T-helper 9 cell (primary cell): ENCODE measurements at places on chromosomes 5 and 9.

DNA sequence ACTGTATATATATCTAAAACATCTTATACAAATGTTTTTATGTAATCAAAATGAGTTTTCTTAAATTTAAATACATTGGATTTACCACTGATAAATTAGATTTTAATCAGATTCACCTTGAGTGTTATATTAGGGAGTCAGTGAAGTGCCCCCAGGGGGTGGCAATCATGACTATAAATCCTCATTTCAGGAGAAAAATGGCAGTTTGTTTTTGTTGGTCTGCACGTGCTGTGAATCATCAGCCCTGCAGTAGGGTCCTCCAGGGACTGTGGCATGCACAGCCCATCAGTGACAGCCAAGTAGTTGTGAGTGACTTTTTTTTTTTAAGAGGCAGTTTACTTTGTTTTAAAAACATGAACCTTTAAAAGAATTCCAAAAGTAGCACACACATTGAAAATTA is 65.2 kb downstream of the ZSWIM6 start:
- no peak for DNase-seq

- no peak for DNase-seq
Observed at GRCh38 chr5:135840959-135841358, 6.5 kb downstream of the SLC25A48 start.

DNA sequence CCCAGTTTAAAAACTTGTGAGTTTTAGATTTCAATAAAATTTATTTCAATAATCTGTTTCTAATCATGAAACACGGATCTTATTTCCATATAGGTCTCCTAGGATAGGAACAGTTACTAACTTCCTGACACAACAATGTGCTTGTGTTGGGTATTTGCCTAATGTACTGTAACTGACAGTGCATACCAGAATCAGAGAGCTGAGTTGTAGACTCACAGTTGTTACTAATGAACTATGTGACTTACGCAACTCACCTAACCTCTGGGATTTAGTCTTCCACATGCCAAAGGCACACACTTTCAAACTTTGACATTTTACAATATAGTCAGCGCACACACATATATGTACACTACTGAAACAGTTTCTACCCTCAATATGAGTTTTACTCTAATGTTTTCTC is 77.7 kb downstream of the HOMER1 start:
- DNase-seq, result no peak

DNA sequence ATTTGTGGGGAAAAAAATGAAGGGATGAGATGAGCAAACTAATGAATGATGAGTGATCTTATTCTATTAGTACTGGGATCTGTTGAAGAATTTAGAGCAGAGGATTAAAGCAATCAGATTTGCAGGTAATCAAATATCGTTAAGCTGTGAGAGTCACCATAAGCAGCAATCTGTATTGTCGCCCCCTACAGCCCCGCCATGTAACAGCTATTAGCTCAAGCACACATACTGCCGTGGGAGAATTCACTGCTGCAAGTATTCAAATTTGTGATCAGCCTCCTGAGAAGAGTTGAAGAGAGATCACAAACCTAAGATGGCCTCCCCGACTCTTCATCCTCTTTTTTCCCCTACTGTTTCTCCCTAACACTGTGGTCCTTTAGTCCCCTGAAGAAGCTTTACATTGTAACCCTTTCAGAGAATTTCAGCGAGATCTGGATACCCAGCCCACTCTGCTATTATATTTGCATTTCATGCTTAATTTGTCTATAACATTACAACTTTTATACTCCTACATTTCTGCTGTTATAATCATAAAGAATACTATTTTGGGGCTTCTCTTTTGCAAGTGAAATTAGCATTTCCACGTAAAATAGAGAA is 28.5 kb upstream of the PHF24 start:
- peak; percentile 2 for DNase-seq

- no peak for DNase-seq
Observed at GRCh38 chr9:20015427-20015931, 226.6 kb upstream of the SLC24A2 start.

DNA sequence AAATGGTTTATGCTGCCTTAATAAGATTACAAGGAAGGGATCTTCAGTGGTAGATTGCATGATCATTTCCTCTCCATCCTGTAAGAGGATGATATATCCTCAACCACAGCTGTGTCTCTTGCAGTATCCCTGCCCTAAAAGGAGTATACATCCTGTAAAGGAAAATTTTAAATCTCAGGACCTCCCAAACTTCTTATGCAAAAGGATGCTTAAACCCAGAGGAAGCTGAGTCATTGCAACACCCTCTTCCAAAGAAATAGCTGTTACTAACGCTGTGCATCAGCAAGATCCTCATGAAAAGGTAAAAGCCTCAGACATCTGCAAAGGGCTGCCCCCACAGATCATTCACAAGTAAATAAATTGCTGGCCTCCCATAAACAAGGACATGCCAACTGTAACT is 599.0 kb downstream of the PRELID2 start:
- DNase-seq, result no peak

DNA sequence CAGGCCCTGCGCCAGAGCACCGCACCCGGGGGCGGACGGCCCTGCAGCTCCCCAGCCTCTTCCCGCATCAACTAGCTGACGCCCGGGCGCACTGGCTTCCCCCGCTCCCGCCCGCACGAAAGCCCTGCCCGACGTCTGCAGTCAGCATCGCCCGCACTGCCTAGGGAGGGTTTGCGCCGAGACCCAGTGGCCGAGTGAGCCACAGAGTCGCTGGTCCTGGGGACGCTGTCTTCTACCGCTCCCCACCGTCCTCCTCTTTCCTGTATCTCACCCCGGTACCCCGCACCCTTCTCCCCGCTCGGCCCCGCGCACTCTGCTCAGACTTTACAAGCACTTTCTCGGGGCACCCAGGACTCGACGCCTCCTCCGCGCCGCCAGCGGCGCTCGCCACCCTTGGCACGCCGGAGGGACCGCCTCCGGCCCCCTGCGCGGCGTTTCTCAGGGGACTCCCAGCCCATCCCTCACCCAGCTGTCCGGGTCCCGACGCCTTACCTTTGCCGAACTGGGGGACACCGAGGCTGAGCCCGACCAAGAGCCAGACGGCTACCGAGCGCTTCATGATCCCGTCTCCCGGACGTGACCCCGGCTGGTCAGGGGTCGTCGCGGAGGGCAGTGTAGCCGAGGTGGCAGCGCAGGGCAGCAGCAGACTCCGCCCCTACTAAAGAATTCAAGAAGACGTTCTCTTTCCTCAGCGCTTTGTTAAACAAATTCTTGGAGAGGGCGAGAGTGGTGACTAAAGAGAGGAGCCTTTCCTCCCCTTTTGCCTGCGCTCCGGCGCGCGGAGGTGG is 670 bp downstream of the EDIL3 start:
- DNase-seq, result no peak

- no peak for DNase-seq
Observed at GRCh38 chr5:134380346-134380745, 9.0 kb downstream of the UBE2B start.

- no peak for DNase-seq
Observed at GRCh38 chr5:95823218-95823737, 752 bp upstream of the GLRX start.

- no peak for DNase-seq
Observed at GRCh38 chr5:151846765-151847164, 75.0 kb downstream of the G3BP1 start.

GRCh38 chr9:5442400-5443011 is 4.8 kb upstream of the PLGRKT start:
- no peak for DNase-seq

DNA sequence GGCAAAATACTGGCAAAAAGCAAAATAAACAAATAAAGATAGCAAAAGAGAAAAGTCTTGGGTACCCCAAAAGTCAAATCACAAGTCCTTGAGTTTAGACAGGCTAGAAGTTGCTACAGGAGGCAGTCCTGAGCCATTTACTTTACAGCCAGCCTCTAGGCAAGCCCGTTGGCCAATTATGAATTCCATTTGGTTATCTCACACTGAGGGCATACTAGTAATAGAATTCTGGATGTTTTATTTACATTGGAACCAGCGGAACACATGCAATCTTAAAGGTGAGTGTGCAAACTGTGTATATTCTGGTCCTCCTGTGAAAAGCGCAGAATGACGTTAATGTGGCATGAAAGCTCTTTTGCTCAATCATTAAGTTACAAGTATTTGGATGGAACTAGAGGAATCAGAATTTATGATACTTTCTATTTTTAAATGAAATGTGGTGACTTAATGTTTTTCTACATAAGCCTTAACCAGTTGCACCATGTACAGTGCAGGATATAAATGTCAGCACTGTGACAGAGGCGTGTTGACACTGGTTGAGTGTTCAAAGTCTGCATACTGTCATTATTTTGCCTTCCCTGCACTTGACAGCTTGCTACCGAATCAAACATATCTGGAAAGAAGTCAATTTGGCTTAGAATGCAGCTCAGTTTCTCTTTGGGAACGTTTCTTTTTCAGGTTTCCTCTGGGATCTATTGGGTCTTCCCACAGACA is 7.9 kb downstream of the GDNF start:
- DNase-seq, result no peak

DNA sequence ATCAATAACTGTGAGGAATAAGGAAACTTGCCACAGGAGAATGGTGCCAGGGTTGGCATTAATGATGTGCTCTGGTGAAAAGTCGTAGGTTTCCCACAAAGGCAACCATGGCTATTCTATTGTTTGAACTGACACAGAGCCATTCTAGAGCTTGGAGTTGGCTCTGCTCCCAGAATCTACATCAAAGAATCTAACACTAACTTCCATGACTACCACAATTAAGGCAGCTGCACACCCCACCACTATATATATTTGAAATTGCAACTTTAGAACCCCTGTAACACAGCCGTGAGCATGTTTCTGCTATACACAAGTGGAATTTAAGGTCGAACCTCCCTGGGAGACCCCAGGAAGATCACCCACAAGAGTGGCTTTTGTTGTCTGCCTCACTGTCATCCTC is 89.7 kb upstream of the CCDC152 start:
- no peak for DNase-seq

DNA sequence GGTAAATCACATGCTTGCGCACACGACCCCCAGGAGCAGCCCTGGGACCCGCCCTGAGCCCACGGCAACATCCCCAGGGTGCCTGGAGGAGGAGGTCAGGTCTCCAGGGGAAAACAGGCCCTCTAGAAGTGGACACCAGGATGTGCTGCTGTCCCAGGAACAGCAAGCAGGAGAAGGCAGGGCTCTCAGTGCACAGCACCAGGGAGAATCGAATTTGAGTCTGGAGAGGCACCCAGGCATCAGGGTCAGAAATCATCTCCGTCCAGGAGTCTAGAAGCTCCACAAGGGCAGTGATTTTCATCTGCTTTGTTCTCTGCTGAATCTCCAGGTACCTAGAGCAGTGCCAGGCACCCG is 93.6 kb downstream of the PAX5 start:
- DNase-seq, result no peak

DNA sequence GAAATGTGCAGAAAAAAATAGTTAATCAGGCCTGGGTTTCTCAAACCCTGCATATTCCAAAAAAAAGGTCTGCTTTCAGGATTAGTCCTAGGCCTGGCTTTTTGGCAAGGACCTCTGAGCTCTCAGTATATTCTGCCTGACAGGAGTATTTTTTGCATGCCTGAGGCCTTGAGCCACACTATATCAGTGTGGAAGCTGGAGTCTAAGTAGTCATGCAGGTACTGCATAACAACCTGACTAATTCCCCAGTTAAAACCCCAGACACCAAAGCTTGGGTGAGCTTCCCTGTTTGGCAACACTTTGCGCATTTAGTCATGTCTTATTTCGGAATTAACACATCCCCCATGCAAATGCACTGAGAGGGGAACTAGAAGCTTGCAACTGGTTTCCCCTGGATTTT is 359.5 kb downstream of the CETN3 start:
- no peak for DNase-seq

- no peak for DNase-seq
Observed at GRCh38 chr5:149130121-149130914, 11.0 kb upstream of the ABLIM3 start.
